Stimulated activated CD8-positive, alpha-beta memory T cell treated with anti-CD3 and anti-CD28 coated beads, Interleukin-4, amount 100 ng/mL, for 24 hours (primary cell): ENCODE measurements at places on chromosomes 11 and 22.

GRCh38 chr22:20044495-20045151 lies 23.7 kb downstream of the TANGO2 start:
- no peak for DNase-seq

DNA sequence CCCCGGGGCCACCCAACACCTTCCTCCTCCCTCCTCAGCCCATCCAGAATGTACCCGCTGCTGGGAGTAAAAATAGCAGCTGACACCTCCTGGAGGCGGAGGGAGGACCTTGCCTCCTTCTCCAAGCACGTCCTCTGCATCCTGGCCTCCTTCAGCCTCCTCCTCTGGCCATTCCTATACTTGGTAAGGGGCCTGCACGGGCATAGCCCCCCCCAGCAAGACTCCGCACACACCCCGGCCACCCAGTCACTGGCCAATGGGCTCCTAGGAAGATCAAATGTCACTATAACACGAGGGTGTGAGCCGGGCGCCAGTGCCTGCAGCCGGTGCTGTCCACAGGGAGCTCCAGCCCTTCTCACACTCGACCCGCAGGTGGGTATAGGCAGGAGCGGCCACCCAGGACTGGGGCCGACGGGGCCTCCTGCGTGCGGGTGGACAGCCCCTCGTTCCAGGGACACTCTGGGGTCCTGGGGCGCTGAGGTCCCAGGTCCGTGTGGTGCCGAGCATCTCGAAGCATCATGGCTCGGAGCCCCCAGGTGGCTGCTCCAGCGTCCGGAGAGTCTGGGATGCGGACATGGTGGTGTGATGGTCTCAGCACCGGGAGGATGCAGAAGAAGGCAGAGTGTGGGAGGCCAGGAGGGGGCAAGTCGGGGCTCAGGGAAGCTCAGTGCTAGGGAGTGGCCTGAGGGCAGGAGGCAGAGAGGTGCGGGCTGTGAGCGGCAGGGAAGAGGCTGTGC lies at the start of gene TNNT3:
TNNT3 (plus strand) TSS at position 313 of the 737 bp plus-strand sequence. CDS start 3,172 bp downstream, outside the sequence.
- no peak for DNase-seq

GRCh38 chr11:77968337-77968736 lies 26.1 kb downstream of the INTS4 start:
- no peak for DNase-seq

DNA sequence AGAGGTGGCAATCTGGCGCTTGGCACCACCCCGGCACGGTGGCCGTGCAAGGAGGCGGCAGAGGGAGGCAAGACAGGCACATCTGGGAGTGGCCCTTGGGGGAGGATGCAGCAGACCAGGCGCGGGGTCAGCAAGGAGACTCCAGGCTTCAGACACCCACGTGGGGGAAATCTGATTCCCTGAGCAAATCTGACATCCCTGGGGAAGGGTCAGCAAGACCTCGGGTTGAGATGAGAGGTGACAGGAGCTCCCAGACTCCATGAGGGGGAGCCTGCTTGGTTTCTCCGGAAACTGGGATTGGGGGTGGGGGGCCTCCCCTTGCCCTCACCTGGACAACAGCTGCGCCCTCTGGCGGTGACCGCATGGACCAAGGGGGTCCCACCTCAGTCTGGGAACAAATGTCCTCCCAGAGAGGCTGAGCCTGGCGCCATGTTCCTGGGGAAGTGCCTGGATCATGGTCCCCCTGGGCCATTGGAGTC lies 4.0 kb upstream of the RCOR2 start:
- no peak for DNase-seq

- no peak for DNase-seq
Measured at GRCh38 chr22:44933666-44934453, 75.9 kb downstream of the PHF21B start.
